ENCODE measurements at places on chromosomes 4 and X.

- no peak for DNase-seq
Measured at GRCh38 chr4:11549525-11549924, 120.8 kb upstream of the HS3ST1 start.

DNA sequence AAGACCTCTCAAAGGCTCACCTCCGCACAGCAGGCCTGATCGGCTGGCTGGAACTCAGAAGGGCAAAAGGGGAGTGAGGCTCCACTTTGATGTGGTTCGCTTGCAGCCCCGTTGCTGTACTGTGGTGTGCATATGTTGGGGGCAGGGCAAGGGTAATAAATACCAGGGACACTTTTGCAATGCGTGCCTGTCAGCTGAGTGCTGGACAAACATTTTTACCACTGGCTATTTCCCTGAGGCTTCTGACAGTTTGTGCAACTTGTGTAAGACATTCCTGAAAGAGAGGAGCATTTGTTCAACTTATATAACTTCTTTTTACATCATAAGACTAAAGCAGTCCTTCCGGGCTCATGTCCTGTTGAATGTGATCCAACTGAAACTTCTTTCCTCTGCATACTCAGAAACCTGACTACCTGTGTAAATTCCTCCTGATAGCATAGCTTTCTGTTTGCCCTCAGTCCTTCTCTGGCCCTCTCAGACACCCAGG lies 82.3 kb downstream of the SPRY1 start:
- no peak for DNase-seq

DNA sequence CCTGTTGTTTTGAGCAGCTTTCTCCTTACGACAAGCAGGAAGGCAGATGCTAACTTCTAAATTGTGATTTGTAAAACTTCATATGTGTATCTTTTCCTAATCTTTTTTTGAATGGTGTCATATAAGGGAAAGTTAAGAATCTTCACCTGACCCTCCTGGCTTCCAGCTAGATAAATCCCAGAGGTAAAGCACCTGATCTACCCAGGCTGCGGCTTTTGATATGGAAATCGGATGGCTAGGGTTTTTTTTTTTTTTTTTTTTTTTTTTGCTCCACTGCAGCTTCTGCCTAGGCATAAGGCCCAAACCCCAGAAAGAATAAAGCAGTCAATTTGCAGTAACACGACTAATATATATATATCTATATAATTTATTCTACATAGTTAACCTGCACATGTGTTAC lies 10.0 kb downstream of the MAB21L2 start:
- DNase-seq = no peak

GRCh38 chrX:3320471-3321046 lies 25.9 kb downstream of the MXRA5 start:
- no peak for DNase-seq

DNA sequence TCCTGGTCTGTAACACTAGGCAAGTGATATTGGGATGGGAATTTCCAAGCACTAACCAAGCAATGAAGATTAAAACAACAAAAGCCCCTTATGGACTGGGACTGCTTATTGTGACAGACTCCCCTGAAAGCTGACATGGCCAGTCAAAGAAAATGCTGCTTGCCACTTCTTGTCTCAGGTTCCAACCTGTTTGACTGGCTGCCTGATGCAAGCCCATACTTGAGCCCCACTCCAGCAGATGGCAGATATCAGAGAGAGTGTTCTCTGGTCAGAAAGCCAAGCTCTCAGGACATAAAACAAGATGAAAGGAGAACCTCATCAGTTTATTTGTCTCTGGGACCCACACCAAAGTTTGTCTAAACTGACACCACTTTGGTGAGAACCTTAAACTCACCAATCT lies 15.5 kb upstream of the IGBP1 start:
- no peak for DNase-seq

DNA sequence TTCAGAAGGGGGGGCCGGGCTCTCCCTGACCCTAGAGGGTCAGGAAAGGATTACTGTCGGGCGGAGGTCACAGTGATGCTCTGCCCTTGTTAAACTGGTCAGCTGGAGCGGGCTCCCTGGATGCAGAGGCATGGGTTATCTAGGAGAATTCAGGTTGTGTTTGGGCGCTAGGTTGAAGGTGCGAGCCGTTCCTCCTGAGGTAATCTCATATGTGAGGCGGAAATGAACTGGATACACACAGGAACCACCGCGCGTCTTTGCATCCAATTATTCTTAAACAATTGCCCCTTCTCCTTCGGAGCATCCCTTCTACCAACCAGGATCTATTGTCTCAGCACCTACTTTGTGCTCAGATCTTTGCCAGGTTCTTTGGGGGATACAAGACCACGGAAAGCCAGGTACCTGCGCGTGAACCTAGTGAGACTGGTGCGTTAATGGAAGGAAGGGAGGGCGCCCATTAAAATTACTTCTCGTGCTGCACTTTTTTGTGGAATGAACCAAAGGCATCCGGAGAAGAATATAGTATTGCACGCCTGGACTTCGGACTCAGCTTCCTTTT lies 28.4 kb downstream of the HAND2 start:
- DNase-seq = no peak

- DNase-seq = no peak
Measured at GRCh38 chrX:21929209-21929608, 11.3 kb upstream of the SMS start.

DNA sequence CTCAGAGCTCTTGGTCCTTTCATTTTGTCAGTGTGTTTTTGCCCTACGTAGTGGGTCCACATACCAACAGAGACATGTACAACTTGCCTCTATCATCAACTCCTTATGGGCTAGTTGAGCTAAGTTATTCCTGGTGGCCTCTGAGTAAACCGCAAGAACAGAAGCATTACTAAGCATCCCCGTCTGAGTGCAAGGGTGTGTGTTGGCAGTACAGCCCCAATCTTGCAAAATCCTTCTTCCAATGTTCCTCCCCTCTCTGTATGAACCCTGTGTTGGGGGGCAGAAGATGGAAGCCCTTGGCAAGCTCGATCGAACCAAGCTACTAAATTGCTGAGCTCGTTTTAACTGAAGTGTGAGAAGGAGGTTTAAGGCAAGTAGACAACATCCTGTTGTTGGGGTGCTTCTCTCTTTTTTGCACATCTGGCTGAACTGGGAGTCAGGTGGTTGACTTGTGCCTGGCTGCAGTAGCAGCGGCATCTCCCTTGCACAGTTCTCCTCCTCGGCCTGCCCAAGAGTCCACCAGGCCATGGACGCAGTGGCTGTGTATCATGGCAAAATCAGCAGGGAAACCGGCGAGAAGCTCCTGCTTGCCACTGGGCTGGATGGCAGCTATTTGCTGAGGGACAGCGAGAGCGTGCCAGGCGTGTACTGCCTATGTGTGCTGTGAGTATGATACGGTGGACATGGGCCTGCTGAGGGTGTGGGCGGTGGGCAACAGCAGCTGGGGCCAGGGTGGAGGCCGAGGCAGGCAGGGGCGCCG lies at the start of gene SH2D1A:
Gene SH2D1A, plus strand, starts transcription at position 447 of the 760 bp plus-strand sequence. Its CDS starts 80 bp downstream, at position 527.
- DNase-seq = no peak

GRCh38 chrX:12989461-12989860 lies 14.6 kb downstream of the TMSB4X start:
- no peak for DNase-seq

GRCh38 chr4:139764182-139764581 lies 98.6 kb downstream of the MGST2 start:
- DNase-seq = no peak

DNA sequence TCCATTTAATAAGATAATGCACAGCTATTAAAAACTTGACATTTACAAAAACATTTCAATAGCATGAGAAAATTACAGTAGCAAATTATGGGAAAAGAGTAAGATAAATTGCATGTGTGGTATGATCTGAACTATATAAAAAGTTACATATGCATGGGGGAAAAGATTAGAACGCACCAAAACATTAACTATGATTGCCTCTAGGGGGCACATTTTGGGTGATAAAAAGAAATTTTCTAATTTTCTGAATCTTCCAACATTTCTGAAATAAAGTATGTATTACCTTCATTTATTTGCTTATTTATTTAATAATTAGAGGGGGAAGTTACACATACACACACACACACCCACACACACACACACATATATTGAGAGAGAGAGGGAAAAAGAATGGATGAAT lies 19.6 kb upstream of the KDM5C start:
- no peak for DNase-seq

GRCh38 chrX:41472231-41472815 lies 25.2 kb downstream of the NYX start:
- DNase-seq = no peak

Measured in activated CD4-positive, alpha-beta T cell treated with anti-CD3 and anti-CD28 coated beads, Interleukin-2, amount 50 U/mL, for 4 hours (primary cell).